HFFc6 (cell line): ENCODE measurements at places on chromosomes 11 and 22. TPM values are rescaled to one million over a fixed set of nuclear protein-coding genes. Genes with fewer than 3 reads are reported as not detected.

Gene SYCE3
- total RNA-seq, result not detected in 3 replicates

Gene MYOD1
- total RNA-seq, result not detected in 3 replicates

GRCh38 chr11:71207563-71207962 lies 44.8 kb downstream of the SHANK2 start:
- no peak for DNase-seq
- peaks cover 15% of the 10 kb centered on the region for H3K27me3 ChIP-seq
- no peak overlapping the region for H3K27ac ChIP-seq
- no peak overlapping the region for H3K4me3 ChIP-seq
- H3K4me1 ChIP-seq, result 0 out of 2 replicates have a peak, but pooled peaks cover 4% of the 10 kb centered on the region

- no peak for DNase-seq
- H3K4me1 ChIP-seq, result peaks cover 13% of the 10 kb centered on the region
- no peak overlapping the region for H3K27ac ChIP-seq
- H3K27me3 ChIP-seq, result no peaks in the 10 kb centered on the region; the same call in 1 of the 2 replicates
- peaks cover 21% of the 10 kb centered on the region for H3K36me3 ChIP-seq
Observed at GRCh38 chr11:79291948-79292347, 148.9 kb downstream of the TENM4 start.

- peak overlapping the region; percentile 67 for H3K27ac ChIP-seq
Observed at GRCh38 chr11:128487978-128488377, 99.4 kb downstream of the ETS1 start.

GRCh38 chr11:88480223-88480622 lies 142.7 kb upstream of the CTSC start:
- H3K27me3 ChIP-seq, result no peaks in the 10 kb centered on the region
- peak overlapping the region; percentile 79 for H3K27ac ChIP-seq
- peaks cover 5% of the 10 kb centered on the region; the same call in 1 of the 2 replicates for H3K36me3 ChIP-seq
- H3K4me3 ChIP-seq, result peak overlapping the region; percentile 22; the same call in 1 of the 2 replicates

- H3K36me3 ChIP-seq, result no peaks in the 10 kb centered on the region
- H3K4me3 ChIP-seq, result no peak overlapping the region
- peaks cover 46% of the 10 kb centered on the region for H3K27me3 ChIP-seq
- DNase-seq, result no peak
Observed at GRCh38 chr11:117559698-117560097, 232.0 kb downstream of the CEP164 start.

- H3K4me1 ChIP-seq, result peaks cover 31% of the 10 kb centered on the region
- H3K4me3 ChIP-seq, result peak overlapping the region; percentile 73
- peaks cover 6% of the 10 kb centered on the region; the same call in 1 of the 2 replicates for H3K27me3 ChIP-seq
- peak overlapping the region; percentile 96 for H3K27ac ChIP-seq
Observed at GRCh38 chr11:107770551-107770951, 58.7 kb upstream of the SLN start.

- no peaks in the 10 kb centered on the region for H3K36me3 ChIP-seq
- H3K4me1 ChIP-seq, result peaks cover 22% of the 10 kb centered on the region
- H3K27me3 ChIP-seq, result peaks cover 6% of the 10 kb centered on the region
- peak overlapping the region; percentile 92 for H3K4me3 ChIP-seq
Observed at GRCh38 chr11:79441461-79441875, 638 bp upstream of the TENM4 start.

- no peak for DNase-seq
- H3K27ac ChIP-seq, result peak overlapping the region; percentile 96
- H3K4me3 ChIP-seq, result peak overlapping the region; percentile 86
- peaks cover 13% of the 10 kb centered on the region for H3K36me3 ChIP-seq
- H3K27me3 ChIP-seq, result peaks cover 7% of the 10 kb centered on the region
Observed at GRCh38 chr22:46068181-46068592, 82.1 kb upstream of the PPARA start.

GRCh38 chr11:58957922-58958321 lies 18.6 kb downstream of the GLYATL1 start:
- peaks cover 10% of the 10 kb centered on the region for H3K27me3 ChIP-seq
- H3K4me1 ChIP-seq, result peaks cover 5% of the 10 kb centered on the region; the same call in 1 of the 2 replicates
- no peaks in the 10 kb centered on the region for H3K36me3 ChIP-seq
- DNase-seq, result no peak

- no peaks in the 10 kb centered on the region; the same call in 1 of the 2 replicates for H3K27me3 ChIP-seq
- H3K27ac ChIP-seq, result peak within 1 kb of the TSS; percentile 98
- peak; percentile 78 for DNase-seq
- H3K4me1 ChIP-seq, result peaks cover 21% of the 10 kb centered on the region
- H3K4me3 ChIP-seq, result peak within 1 kb of the TSS; percentile 100
Observed at GRCh38 chr22:40346185-40347118, at the start of gene ADSL. TSS of gene ADSL (plus strand) at chr22:40346500. CDS start at chr22:40346559, 59 bp downstream.
